NCI-H226 (cell line): ENCODE measurements at places on chromosomes 5 and 9.

- DNase-seq: no peak
Observed at GRCh38 chr5:29794141-29794787, 1399.2 kb upstream of the CDH6 start.

DNA sequence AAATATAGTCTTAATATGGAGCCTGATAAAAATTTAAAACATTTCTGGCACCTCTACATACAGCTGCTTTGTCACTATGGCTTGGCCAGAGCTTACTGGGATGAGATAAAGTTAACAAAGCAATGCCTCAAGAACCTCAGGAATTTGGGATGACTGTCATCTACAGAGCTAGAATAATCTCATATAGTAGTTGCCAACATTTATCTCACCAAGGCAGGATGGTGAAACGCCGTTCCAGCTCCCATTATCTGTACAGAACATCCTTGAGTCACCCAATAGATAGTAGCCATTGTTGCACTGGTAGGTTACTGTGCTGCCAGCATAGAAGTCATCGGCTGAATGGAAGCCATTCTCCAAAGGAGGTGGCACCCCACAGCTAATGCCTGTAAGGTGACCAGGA is 94.6 kb upstream of the TXNDC8 start:
- DNase-seq: peak; percentile 90

- peak; percentile 12 for DNase-seq
Observed at GRCh38 chr5:107331882-107332281, 338.9 kb downstream of the EFNA5 start.

DNA sequence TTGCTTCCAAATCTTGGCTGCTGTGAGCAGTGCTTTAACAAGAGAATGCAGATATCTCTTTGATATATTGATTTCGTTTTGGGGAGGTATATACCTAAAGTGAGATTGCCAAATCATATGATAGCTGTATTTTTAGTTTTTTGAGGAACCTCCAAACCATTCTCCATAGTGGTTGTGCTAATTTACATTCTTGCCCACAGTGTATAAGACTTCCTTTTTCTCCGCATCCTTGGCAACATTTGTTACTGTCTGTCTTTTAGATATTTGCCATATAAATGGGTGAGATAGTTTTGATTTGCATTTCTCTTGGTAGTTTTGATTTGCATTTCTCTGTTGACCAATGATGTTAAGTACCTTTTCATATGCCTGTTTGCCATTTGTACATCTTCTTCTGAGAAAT is 10.0 kb upstream of the PLK2 start:
- DNase-seq: no peak
